ENCODE measurements at places on chromosomes 1 and 21.

DNA sequence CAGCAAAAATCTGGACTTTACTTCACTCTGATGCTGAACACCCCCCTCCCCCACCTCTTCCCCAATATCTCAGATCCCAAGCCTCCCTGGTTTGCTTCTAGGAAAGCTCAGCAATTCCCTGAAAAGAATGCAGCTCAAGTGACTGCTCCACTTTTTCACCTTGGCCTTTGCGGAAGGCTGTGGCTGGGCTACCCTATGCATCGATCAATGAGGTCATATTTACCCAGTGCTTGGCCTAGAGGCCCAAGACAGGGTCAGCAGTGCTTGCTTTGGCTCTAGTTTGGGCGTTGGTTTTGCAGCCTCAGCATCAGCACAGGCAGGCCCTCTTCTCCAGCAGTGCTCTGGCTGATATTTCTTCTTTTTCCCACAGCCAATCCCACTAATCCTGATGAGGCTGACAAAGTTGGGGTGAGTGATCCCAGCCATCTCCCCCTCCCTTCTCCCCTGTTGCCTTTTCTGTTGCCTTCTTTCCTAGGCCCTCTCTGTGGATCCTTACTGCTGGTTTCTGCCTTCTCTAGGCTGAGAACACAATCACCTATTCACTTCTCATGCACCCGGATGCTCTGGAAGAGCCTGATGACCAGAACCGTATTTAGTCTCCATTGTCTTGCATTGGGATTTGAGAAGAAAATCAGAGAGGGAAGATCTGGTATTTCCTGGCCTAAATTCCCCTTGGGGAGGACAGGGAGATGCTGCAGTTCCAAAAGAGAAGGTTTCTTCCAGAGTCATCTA lies 14.2 kb downstream of the FCGR2B start:
- no peak for DNase-seq

DNA sequence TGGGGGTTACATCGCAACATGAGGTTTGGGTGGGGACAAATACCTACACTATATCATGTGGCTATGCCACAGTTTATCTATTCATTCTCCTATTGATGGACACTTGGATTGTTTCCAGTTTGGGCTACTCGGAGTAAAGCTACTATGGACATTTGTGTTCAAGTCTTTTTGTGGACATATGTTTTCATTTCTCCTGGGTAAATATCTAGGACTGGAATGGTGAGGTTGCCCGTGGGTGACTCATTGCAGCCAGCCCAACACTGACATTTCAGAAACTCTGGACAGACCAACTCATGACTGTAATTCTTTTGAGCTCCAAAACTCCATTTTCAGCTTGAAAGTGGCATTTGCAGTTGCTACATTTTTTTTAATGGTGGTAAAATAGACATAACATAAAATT lies 82.7 kb downstream of the KAZN start:
- no peak for DNase-seq

DNA sequence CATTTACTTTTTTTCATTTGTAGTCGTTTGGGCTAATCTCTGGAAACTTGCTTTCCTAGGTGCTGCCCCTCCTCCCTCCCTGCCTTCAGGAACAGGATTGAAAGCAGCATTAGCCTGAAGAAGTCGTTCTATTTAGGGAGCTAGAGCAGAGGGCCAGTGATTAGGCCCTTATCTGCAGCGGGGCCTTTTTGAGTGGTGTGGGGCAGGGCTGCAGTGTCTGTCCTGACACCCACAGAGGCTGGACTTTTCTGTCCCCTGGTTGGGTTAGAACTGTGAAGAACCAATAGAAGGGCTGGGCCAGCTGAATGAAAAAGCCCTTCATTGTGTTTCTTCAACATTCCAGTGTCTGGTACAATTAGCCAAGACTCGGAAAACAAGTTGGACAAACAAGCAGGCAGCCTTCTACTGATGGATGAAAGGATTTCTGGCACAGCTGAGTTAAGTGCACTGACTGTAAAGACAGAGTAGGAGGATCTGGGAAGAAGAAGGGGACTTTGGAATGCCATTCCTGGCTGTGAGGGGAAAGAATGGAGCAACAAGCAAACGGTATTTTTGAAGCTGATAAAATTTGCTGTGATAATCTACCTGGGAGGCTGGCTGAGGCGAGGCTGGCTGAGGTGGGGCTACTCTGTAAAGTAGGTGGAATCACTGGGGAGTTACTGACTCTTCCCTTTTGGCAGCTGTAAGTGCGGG lies 9.7 kb downstream of the MACF1 start:
- DNase-seq: no peak

- DNase-seq: no peak
These were observed 389.1 kb downstream of the HLX start for GRCh38 chr1:221268295-221268694.
